ENCODE measurements at places on chromosomes 3 and 15. TPM values are rescaled to one million over a fixed set of nuclear protein-coding genes. Genes with fewer than 3 reads are reported as not detected.

ITIH3 gene
- total RNA-seq: 0.09 TPM

FBXW12 gene
- total RNA-seq: not detected

CYP8B1 gene
- total RNA-seq: not detected

RAB27A gene
- total RNA-seq: 9.0 TPM

BCHE gene
- total RNA-seq: 0.28 TPM

RAB6B gene
- total RNA-seq: 0.37 TPM

Measured in smooth muscle cell of bladder (primary cell).